Activated CD4-positive, alpha-beta T cell treated with anti-CD3 and anti-CD28 coated beads for 1 hour (primary cell): ENCODE measurements at places on chromosomes 3 and 15.
A peak's percentile ranks its signal among the peaks of the same experiment; 100 is the strongest.

DNA sequence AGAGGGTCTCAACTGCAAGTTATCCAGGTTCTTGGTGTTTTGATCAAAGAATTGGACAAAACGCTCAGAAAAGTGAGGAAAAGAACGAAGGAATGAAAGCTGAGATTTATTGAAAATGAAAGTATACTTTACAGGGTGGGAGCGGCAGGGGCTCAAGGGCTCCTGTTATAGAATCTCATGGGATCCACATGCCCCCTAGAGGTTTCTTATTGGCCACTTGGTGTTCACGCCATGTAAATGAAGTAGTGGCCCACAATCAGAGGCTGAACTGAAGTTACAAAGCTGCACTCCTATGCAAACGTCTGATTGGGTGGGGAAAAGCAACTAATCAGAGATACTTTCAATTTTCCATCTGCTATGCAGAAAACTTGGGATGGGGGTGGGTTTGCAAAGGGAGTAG is 216.7 kb downstream of the PTPRG start:
- DNase-seq: no peak

DNA sequence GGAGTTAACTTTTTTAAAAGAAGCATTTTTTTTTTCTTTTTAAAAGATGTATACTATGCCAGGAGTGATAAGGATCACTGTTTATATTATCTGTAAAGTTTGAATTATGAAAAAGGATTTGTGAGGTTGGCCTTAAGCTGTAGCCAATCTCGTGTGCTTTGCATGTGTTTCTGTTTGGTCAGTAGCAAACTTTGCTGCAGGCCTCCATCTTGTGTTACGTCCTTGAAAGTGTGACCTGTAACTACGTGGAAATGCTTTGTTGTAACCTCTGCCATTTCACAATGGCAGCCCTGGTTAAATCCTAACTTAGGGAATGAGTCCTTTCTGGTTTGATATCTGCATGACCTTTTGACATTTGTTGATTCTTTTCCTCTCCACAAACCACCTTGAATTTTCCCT is 1345.6 kb downstream of the NSUN3 start:
- DNase-seq: no peak

DNA sequence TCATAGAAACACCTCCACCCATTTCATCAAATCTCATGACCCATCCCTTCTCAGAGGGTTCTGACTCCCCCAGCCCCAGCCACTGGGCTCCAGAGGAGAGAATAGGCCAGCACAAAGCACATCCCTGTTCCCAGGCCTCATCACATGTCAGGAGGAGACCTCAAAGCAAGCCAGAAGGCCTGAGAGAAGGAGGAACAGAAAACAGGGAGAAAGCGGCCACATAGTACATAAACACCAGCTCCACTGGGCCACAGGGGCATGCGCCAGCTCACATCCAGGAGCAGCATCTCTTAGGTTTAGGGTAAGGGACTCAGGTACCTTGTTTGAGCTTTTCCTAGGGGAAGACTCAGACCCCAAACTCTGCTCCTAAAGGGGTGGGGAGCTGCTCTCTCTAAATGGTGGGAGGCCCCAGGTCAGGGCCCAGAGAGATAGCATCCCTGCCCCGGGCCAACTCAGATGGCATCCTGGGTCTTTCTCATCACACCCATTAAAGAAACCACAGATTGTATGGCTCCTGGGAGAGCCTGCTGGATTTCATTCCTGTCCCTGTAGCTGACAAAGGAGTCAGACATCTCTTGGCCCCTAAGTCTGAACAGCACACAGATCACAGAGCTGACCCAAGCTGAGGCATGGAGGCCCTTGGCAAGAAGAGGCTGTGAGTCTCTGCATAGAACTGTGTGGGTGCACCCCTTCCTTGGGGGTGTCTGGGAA is 2.5 kb downstream of the SHF start:
- no peak for DNase-seq

- DNase-seq: no peak
Measured at GRCh38 chr3:24229468-24230221, 265.0 kb downstream of the THRB start.

DNA sequence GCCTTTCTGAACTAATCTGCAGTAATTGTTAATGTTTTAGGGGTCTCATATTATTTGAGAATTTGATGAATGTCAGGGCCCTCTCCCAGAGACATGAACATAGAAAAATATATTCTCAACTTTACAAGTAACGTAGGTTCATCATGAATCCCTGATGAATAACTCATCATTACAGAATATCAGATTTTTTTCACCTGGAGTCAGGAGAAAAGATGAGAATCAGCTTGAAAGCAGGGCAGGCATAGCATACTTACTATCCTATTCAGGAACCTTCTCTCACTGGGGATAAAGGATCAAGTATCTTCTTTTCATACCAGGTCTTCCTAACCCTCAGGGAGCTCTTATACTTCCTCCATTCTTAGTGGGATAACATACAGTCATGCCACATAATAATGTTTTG is 552.6 kb upstream of the TBL1XR1 start:
- DNase-seq: no peak

DNA sequence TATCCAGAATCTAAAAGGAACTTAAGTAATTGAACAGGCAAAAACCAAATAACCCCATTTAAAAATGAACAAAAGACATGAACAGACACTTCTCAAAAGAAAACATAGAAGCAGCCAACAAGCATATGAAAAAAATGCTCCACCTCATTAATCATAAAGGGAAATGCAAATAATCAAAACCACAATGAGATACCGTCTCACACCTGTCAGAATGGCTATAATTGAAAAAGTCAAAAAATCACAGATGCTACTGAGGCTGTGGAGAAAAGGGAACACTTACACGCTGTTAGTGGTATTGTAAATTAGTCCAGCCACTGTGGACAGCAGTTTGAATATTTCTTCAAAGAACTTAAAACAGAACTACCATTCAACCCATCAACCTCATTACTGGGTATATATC is 220.7 kb downstream of the MEX3B start:
- DNase-seq: no peak

DNA sequence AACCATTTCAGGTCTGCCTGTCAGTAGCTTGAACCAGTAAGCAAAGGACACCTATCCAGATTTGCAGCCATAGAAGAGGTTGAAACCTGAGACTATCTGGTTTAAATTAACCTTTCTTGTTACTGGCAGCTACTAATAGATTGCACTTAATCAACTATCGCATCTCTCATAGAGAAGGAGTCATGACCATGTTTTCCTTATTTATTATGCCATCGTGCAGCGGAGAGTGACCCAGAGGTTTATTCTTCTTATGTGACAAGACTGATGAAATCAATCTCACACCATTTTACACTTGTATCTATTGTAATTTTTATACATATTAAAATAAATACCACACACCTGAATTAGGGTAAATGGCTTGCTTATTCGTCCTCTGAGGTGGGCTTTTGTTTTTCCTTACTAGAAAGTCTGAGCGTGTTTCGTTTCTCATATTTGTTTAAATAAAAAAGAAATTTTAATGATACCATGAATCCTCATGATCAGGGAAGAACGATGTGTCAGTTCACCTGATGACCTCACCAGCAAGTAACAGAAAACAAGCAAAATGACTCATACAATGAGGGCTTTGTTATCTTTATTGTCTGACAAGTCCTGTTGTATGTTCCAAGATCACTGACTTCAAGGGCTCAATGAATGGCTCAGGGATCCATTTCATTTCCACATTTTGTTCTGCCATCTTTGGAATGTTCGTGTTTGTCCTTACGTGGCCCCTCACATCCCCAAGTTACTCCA is 379.5 kb upstream of the DPH6 start:
- no peak for DNase-seq

DNA sequence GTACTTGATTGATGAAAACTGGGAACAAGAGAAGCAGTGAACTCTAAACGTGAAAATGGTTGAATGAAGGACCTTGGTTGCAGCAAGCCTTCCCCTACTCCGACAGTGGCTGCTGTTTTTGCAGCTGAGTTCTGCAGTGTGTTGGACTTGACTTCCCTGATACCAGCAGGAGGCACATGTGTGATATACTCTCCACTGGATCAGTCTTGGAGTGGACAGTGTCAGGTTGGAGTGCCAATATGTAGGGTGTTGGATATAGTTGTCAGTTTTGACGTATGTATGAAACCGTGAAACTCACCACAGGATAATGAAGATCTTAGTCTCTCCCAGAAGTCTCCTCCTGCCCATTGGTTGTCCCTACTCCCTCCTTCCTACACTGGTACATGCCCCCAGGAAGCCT is 106.5 kb downstream of the ITPR1 start:
- DNase-seq: no peak

- no peak for DNase-seq
Measured at GRCh38 chr3:56742887-56743286, 58.9 kb downstream of the ARHGEF3 start.

GRCh38 chr15:49847423-49848281 is 226.8 kb downstream of the DTWD1 start:
- DNase-seq: no peak

GRCh38 chr3:122921791-122922651 is 105.5 kb downstream of the SEMA5B start:
- no peak for DNase-seq

- no peak for DNase-seq
Measured at GRCh38 chr15:44038755-44039191, 156.3 kb downstream of the FRMD5 start.

DNA sequence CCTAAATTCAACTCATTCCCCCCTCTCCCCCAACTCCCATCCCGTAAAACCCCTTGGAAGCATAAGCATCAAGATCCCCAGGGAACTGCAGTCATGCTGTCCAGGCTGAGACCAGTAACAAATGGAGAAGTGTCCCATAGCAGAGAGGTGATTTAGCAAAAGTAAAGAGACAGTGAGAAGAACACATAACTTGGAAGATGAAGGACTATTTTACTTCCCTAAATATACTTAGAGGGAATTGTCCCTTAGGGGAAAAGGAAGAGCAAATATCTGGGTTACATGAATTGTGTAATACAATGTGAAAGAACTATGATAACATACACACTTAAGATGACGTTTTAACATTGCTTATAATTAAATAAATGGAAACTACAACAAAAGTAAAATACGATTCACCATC is 61.6 kb upstream of the LRRFIP2 start:
- DNase-seq: no peak

GRCh38 chr3:172980849-172981248 is 160.2 kb downstream of the SPATA16 start:
- DNase-seq: no peak

DNA sequence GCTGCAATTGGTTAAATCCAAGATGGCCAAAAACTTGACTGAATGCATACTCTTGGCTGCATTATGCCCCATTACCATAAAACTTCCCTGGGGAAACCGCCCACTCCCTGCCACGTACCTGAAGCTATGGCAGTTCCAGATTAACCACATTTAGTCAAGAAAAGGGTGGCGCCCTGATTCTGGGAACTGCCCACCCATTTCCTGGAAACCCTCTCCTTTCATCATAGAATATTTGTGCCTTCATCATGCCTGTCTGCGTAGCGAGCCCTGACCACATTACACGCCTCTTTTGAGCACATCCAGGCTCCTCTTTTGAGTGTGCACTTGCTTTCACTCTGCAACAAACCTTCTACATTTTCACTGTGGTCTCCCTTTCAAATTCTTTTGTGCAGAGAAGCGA is 5.2 kb downstream of the LINS1 start:
- DNase-seq: peak; percentile 86

GRCh38 chr3:56421205-56421604 is 47.1 kb downstream of the ERC2 start:
- DNase-seq: no peak

DNA sequence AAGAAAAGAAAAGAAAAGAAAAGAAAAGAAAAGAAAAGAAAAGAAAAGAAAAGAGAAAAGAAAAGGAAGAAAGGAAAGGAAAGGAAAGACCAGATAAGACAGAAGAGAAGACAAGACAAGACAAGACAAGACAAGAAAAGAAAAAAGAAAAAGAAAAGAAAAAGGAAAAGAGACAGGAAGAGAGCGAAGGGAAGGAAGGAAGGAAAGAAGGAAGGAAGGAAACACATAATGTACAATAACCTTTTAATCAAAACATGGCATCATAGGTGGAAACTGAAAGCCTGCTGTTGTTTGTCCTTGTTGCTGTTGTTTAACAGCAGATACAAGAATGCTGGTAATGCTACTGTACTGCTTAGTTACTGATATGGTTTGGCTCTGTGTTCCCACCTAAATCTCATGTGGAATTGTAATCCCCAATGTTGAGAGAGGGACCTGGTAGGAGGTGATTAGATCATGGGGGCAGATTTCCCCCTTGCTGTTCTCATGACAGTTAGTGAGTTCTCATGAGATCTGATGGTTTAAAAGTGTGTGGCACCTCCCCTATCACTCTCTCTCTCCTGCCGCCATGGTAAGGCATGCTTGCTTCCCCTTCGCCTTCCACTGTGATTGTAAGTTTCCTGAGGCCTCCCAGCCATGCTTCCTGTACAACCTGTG is 67.3 kb downstream of the MCF2L2 start:
- DNase-seq: no peak

DNA sequence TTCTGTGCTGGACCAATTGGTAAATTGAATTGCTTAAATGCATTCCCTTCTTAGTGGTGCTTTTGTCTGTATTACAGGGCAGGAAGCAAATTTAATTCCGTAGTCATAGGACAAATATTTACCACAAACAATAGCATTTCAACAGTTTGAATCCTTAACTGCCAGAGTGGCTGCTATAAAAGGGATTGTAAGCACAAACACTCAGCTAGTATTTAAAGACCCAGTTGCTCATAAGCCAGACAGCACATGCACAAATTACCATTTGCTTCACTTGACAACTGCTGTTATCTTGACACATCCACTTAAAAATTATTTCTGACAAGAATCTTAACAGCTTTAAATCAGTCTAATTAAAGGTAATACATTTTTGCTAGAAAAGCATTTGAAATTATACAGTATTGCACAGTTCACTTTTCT is 490.2 kb upstream of the ADAMTS9 start:
- DNase-seq: no peak

- no peak for DNase-seq
Measured at GRCh38 chr3:52798376-52798977, 3.9 kb downstream of the ITIH3 start.

GRCh38 chr3:82386647-82387046 is 625.2 kb upstream of the GBE1 start:
- DNase-seq: no peak

GRCh38 chr3:125594125-125594524 is 1.2 kb downstream of the OSBPL11 start:
- DNase-seq: no peak

DNA sequence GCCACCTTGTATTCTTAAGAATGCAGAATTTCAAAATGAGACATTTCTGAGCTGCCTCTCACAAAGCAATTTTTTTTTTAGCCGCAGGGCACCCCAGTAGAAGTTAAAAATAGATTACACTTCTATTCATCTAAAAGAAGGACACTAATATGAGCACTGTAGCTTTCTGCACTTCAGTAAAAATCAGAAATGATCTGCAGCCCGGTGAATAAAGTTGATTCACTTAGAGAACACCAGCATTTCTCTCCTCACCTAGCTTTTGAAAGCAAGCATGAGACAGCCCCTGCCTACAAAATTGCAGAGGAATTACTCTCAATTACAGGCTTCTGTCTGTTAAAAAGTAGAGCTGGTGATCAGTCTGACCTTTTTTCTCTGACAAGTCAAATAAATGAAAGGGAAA is 1062.4 kb downstream of the FHIT start:
- DNase-seq: no peak
